NCI-H1417 (cell line): ENCODE measurements at places on chromosomes 6 and 20.

GRCh38 chr20:1831606-1832005, 63.6 kb upstream of the SIRPA start:
- DNase-seq, result no peak

DNA sequence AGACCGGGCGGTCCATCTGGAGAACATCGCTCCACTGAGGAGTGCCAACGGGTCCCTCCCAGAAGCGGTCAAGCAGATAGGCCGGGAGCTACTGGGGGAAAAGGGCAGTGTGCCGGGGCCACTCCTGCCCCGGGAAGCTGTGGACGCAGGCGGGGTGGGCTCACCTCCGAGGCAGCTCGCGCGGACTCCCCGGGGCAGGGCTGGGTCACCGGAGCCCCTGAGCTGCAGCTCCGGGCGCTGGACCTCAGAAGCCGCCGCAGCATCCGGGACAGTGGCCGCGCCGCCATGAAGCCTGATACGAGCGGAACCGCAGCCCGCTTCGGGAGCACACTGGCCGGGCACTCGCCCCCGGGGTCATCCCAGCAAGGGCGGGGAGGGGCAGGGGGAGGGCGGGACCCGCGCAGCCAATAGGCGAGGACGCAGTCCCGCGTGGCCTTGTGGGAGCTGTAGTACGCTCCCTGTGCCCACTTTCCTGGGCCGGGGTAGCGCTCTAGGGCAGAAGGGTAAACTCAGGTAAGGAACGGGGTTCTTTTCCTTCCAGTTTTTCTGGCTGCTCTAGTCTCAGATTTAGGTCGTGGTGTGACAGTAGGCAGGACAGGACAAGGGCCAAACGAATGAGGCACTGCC, at the start of gene MOCS1:
MOCS1 (minus strand) TSS at position 332 of the 627 bp plus-strand sequence; CDS start at position 287, 45 bp downstream.
- DNase-seq, result peak; percentile 54

GRCh38 chr6:158476389-158476788, 83.5 kb upstream of the TMEM181 start:
- DNase-seq, result peak; percentile 69

DNA sequence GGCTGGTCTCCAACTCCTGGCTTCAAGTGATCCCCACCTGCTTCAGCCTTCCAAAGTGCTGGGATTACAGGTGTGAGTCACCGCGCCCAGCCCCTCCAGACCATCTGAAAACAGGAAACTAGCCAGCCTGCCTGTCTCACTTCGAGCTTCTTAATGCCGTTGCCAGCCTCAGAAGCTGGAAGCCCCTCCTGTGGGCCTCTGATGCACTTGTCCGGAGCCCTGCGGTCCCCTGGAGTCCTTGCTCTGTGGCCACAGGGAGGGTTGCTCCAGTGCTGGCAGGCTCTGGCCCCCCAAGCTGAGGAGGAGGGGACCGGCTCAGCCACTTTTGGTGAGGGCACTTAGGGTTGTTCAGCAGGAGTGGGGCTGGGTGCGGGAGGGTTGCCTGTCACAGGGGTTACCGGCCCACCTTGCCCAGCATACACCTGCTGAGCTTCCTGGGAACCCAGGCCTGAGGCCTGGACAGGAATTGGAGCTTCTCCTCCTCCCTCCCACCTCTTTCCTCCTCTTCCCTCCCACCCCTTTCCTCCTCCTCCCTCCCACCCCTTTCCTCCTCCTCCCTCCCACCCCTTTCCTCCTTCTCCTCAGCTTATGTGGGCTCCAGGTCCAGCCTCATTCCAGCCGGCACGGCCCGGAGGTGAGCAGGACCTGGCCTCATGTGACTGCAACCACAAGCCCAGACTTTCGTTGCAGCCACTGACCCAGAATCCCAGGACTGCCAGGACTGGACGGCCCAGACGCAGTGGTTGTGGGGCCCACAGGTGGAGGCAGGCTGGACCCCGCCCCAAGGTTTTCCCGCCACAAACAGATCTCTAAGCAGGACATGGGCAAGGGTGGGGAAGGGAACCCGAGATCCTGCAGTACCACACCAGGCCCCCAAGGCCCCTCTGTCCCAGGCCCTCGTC, 9.4 kb upstream of the BIRC7 start:
- no peak for DNase-seq

GRCh38 chr6:106513808-106514582, 115.3 kb downstream of the RTN4IP1 start:
- DNase-seq, result no peak

GRCh38 chr6:69617163-69617562, 179.6 kb downstream of the LMBRD1 start:
- DNase-seq, result no peak

DNA sequence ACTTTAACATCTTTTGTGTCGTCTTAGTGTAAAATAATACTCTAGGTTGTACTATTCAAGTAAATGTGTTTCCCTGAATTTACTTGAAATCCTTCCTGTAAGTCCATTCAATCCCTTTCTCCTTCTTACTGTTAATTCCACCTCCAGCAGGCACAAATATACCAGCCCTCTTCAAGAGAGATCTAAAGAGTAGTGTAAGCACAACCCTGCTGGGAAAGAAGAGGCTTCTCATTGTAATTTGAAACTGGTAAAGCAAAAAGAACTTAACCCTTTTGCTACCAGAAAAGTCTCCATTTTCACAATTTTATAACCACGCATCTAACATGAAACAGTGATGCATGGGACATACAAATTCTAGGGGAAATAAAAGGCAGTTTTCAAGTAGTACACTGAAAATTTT, at the start of gene BMP5:
BMP5 (minus strand) TSS at position 191 of the 400 bp plus-strand sequence. CDS start 725 bp downstream, outside the sequence.
- DNase-seq, result peak; percentile 89

DNA sequence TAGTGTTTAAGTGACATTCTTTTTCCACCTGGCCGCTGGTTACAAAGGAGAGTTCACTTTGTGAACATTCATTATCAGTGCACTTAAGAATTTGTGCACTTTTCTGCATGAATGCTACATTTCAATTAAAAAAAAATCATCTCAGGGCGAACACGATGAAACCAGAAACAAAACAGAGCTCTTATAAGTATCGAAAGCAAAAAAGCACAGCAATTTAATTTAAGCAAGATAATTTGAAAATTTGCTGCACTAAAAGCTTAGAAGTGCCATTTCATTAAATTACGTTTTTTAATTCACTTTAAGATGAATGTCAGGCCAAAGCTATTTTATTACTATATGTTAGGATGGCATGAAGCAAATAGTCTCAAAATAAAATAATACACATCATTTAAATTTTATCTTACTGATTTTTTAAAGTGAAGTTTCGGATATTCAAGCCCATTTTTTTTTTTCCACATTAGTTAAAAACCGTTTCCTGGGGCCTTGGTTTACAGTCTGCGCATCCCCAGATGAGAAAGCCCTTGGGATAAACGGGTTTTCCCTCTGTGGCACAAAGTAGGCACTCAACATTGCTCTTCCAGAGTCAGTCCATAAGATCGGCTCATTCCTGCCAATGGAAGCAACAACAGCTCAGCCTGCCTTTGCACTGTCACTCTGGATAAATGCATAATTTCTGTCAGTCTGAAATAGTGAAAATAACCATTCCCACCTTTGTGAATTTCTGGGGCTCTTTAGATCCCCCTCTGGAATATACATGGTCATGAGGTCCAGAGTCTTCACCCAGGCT, 80.1 kb downstream of the FYN start:
- DNase-seq, result no peak

DNA sequence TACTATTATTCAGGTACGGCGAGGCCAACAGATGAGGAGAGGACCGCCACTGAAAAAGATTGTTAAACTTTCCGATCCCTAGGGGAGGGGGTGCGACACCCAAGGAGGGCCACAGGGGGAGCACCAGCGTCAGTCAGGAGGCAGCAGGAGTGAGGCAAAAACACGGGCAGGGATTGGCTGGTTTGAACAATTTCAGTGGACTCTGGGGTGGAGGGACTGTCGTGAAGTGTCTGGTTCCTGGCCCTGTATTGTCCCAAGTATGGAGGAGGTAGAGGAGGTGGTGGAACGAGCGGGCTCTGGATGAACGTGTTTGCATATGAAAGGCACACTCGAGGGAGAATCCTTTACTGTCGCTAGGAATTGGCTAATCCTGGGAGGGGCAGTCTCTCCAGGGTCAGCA, 32.5 kb upstream of the MCUR1 start:
- DNase-seq, result no peak
